ENCODE measurements at places on chromosomes 2 and 18.

GRCh38 chr2:230957756-230958391 is 32.8 kb upstream of the GPR55 start:
- no peak for DNase-seq

DNA sequence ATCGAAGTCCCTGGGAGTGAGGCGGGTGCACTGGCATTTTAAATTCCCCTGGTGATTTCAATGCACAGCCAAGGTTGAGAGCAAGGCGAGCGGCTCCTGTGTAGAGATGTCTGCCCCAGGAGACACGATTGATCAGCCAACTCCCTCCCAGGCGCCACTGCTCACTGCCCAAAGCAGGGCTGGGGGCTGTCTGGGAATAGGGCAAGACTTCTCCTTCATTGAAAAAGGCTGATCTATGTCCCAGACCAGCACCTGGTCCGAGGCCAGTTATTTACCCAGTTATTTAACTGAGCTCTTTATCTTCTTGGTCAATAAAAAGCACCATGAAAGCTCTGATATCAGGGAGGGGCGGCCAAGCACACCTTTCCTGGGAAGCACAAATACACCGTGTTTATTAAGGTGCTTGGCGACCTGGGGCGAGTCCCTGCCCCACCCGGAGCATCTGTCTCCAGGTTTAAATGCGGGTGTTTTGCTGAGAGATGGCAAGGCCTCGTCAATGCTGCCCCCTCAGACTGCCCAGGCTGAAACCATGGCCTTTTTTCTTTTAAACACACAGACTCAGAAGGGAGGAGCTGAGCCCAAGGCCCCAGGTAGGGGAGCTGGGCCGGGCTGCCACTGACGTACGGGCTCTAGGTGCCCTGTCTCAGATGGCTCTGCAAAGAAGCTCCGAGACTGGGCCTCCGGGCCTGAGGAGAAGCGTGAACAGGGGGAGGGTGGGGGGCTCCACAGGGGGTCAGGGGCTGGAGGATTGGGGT is 73.9 kb upstream of the HPCAL1 start:
- DNase-seq, result no peak

DNA sequence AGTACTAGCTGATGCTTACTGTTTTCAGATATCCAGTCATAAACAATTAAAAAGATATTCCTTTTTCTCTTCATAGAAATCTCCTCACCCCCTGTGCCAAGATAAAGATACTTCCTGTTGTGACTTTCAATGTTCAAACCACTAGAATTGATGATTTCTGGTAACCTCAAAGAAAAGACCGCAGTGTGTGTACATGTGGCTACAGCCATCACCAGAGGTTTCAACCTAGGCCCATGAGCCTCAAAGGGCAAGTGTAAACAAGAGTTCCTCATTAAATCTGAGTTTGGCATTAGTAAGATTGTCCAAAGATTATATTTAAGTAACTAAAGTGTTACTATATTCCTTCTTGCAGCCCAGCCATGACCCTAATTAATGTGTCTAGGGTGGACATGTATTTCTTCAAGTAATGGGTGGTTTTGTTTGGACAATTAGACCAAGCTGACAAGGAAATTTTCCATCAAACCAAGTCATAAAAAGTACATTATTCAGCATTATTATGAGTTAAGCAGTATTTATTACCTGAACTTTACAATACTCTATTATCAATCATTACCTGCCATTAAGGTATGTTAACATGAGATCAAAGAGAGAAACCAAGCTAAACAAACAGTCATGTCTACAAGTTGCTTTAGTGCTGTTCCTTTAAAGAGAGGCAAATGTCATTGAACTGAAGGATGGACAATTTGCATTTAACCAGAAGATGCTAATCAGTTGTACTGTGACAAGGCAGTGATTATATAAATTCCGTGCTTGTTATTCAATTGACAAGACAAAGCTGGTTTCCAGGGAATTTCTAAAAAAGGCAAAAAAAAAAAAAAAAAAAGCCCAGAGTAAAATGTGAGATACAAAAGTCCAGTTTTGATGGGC is 382.7 kb downstream of the LNPK start:
- no peak for DNase-seq

GRCh38 chr2:20632446-20632990 is 18.4 kb downstream of the HS1BP3 start:
- DNase-seq, result no peak

DNA sequence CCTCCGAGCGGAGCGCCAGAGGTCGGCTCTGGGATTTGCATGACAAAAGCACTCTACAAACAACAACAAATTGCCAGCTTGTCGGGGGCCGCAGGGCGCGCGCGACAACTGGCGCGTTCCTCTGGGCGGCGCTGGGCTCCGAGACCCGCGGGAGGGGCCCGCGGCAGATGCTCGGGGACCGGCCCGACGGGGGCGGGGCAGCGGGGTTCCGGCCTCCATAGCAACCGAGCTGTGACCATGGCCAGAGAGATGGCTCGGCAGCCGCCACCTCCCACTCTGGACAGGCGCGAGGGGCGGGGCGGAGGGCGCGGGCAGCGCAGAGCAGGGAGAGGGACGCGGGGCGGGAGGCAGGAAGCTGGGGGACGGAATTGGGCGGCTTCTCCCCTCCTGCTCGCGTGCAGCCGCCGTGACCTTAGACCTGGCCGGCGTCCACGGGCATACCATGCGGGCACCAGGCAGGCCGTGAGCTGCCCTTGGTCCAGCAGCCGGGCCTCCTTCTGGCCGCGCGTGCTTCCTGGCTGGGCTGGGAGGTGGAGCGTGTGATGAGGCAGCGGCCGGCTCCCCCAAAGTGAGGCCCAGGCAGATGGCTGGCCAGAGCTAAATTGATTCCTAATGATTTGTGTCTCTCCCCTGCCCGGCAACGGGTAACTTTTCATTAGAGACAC is 171.5 kb downstream of the CELF4 start:
- DNase-seq, result peak; percentile 51

DNA sequence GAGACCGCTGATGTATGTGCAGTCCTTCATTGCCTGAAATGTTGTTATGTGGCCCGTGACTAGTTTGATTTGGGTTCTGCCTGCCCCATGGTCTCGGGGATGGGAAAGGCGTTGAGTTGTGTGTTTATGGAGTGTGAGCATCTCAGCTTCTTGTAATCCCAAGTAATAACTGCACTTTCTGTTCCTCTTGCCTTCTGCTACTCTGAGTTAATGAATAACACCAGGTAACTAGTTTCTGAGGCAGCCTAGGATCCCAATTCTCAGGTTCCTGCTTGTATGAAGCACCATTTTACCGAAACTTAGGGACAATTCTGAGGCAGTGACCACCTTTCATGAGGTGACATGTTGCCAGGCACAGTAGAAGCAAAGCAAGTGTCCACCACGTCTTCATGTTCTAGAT is 170.0 kb downstream of the ALK start:
- no peak for DNase-seq

- peak; percentile 28 for DNase-seq
Measured at GRCh38 chr18:36035253-36035652, 32.1 kb downstream of the RPRD1A start.

DNA sequence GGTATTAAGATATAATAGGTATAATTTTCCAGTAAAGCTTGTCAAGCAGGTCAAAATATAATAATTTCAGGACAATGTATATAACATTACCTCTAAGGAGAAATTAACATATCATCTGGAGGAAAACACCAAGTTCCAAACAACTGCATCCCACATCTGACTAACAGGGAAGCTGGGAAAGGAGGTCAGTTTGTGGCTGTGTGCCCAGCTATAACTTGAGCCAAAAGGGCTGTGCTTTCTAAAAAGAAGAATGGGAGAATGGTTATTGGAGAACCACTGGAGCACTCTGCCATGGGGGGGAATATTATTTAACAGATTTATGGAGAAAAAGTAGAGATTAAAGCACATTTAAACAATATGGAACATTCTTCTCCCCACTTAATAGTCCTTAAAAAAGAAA is 390.6 kb upstream of the PKDCC start:
- DNase-seq, result no peak

- DNase-seq, result no peak
Measured at GRCh38 chr2:47607680-47608061, 175.3 kb upstream of the MSH6 start.

DNA sequence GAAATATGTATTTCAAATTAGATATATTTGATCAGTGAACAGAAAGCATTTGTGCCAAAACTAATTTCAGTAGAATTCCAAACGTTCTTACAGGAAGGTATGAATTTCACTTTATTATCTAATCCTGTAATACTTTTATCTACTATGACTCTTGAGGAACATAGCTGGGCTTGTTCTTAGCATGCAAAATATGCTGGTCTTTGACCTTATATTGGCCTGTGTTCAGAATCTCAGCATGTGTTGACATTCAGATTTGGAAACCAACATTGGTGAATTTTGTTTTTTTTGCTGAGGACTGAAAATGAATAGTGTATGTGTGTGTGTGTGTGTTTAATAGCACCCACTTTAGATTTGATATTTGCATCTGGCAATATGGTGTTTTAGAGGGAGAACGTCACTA is 112.2 kb downstream of the MEIS1 start:
- DNase-seq, result no peak

- no peak for DNase-seq
Measured at GRCh38 chr2:113965644-113966043, 75.8 kb downstream of the ACTR3 start.

- DNase-seq, result no peak
Measured at GRCh38 chr2:101405351-101405899, 18.1 kb upstream of the CREG2 start.

GRCh38 chr2:111178730-111179405 is 58.2 kb downstream of the BCL2L11 start:
- peak; percentile 30 for DNase-seq

DNA sequence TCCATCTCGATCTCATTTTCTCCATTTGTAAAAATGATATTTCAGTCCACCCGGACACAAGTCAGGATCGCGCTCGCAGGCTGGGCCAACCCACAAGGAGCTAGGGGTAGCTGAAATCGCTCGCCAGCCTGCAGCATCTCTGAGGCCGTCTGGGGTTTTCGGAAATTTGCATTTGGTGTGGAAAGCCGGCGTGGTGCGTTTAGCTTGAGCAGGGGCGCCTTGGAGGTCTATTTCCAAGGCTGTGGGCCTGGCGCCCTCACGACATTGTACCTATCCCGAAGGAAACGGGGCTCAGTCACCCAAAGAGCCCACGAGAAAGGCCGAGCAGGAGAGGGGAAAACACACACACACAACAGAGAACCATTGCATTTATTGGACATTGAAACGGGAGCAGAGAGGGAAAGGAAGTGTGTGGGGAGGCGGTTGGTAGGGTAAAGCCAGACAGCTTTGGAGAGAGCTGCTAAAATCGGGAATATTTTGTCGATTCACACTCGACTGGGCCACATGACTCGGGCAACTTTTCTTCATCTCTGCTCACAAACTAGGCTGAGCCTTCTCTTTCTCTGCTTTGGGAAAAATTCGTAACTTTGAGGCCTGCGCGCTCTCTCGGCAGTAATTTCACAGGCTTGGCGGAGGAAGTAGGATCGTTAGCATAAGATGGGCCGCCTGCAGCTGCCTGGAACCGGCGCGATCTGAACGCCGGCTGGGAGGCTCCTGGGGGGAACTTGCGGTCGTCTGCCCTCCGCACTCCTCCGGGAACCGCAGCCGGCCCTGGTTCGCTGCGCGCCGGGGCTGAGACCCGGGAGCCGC is 1.1 kb upstream of the HOXD8 start:
- DNase-seq, result peak; percentile 59

DNA sequence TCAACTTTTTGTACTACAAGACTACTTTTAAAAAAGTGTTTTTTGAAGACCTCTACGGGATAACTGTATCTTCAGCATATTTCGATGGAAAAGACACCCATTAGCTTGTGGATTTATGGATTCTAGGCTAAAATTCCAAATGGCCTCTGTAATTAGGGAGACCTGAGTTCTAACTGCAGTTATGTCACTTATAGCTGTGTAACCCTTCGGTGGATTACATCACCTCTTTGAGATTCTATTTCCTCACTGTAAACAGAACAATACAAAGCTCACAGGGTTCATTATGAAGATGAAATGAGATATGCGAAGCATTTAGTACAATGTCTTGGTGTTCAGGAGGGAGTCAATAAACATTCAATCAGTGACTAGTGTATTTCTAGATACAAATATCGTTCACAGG is 24.2 kb downstream of the LMAN2L start:
- DNase-seq, result peak; percentile 12

- no peak for DNase-seq
Measured at GRCh38 chr2:63834401-63834800, 7.3 kb upstream of the UGP2 start.

GRCh38 chr2:190877436-190877835 is 3.2 kb upstream of the GLS start:
- no peak for DNase-seq

DNA sequence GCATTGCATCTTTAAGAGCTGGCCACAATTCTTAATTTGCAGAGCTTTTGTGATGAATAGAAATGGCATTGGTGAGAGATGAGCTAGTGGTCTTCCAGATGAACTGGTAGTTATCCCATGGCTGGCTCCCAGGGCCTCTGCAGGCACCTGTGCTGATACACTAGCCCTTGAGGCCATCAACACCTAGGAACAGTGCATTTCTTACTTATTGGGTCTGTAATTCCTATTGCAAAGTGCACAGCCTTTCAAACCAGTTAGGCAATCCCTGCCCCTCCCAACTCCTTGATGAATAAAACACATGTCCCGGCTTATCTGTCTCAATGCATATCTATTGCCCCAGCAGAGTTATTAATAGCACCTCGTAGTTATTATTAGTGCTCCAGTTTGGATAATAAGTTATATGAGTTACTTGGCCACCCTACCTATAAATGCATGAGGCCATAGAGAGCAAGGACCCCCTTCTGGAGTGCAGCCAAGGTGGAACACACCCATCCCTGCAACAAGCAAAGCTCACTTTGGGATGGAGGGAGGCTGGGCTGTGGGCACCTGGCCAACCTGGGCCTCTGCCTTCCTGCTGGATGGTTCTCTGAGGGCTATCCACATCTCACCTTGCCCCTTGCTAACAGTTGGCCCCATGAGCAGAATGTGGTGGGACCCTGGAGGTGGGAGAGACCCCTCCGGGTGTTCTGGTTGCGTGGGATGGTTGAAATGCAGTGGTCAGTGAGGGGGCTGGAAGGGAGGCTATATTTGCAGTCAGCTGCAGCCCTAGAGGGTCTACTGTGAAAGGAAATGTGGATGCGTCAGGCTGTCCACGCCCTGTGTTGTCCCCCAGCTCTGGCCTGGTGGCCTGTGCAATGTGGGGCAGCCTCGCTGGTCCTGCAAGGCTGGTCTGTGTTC is 455.9 kb upstream of the HS6ST1 start:
- DNase-seq, result no peak

GRCh38 chr2:121343191-121343590 is 58.2 kb upstream of the TFCP2L1 start:
- no peak for DNase-seq

- DNase-seq, result peak; percentile 62
Measured at GRCh38 chr18:42192251-42193248, 237.5 kb downstream of the PIK3C3 start.

DNA sequence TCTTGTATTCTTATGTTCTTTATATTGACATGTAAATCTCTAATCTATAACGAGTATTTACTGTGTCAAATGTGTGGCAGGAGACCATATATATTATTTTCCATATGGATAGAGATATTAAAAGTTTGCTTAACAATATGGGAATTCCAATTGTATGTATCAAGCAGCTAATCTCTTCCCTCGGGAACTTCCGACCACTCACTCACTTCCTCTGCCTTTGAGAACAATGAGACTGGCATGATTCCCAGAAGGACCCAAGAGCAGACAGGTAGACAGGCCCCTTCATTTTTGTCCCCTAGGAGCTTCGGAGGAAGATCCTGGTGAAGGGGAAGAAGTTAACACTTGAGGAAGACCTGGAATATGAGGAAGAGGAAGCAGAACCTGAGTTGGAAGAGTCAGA is 24.1 kb downstream of the PLCD4 start:
- DNase-seq, result peak; percentile 29

All from fibroblast of skin of abdomen (primary cell).